Stimulated activated CD4-positive, alpha-beta T cell treated with anti-CD3 and anti-CD28 coated beads, Interleukin-2, amount 100 ng/mL, for 4 hours (primary cell): ENCODE measurements at places on chromosomes 1 and 21.

- DNase-seq, result no peak
Measured at GRCh38 chr1:213418268-213419071, 367.4 kb downstream of the RPS6KC1 start.

DNA sequence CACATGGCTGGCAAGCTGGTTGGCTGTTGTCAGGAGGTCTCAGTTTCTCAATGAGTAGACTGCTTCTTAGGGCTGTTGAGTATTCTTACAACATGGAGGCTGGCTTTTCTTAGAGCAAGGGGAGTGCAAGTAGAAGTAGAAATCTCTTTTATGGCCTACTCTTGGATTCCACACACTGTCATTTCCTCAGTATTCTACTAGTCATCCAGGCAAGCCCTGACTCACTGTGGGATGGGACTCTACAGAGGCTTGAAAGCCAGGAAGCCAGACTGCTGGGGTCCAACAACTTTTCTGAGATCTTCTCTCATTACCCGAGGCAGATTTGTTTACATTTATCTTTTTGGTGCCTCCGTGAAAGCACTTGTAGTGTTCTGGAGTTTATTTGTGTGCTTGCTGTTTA is 196.2 kb upstream of the APP start:
- DNase-seq, result no peak

- DNase-seq, result no peak
Measured at GRCh38 chr1:3063379-3064295, 5.4 kb upstream of the PRDM16 start.

DNA sequence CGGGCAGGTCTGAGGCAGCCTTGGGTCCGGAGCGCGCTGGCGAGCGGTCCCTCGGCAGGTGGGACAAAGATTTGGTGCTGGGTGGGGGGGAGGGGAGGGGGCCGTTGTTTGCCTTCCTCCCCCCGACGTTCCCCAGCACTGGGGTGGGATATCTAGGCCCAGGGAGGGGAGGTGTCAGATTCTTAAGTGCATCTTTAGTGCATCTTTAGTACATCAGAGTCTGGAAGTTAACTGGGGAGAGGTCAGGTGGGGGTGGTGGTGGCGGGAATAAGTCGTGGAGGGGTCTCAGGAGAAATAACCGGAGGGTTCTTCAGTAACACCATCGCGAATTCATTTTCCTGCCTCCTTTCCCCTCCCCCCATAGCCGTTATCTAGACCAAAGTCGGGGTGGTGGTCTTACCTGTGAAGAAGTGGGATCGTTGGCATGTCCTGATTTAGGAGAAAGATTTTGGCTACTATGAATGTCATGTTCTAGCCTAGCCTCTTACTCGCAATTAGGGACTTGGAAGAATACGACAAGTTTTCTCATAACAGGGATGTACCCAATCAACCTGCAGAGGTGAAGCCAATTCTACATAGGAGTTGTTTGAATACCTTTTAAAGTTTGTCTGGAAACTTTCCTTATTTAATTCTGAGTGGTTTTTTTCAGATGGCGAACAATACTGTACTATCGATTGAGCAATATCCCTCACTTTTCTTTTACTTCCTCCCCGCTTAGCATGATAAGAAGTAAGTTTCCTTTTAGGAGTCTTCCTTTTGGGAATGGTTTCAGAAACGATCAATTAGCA is 886 bp downstream of the ZMYM4 start:
- no peak for DNase-seq
